ENCODE measurements at places on chromosomes 2 and 18.

- no peak for DNase-seq
Measured at GRCh38 chr2:36469710-36470109, 114.1 kb downstream of the CRIM1 start.

- DNase-seq, result no peak
Measured at GRCh38 chr18:24209558-24209957, 70.7 kb downstream of the CABYR start.

GRCh38 chr2:144020047-144020446 lies 499.9 kb downstream of the ZEB2 start:
- no peak for DNase-seq

DNA sequence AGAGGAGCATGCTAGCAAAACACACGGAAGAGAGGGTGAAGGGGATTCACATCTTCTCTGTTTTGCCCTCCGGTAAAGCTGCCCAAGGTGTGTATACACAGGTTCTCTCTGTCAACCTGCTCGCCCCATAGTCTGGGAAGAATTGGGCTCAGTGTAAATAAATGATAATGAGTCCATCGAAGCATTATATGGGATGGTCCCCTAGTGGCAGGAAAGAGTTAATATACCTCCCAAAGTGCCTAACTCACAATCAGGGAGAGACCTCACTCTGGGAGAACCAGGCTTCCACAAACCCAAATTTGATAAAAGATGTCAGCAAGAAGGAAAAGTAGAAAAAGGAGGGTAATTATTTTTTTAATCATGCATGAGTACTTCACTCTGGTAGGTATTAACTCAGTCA lies 262.2 kb upstream of the ZNF521 start:
- no peak for DNase-seq

DNA sequence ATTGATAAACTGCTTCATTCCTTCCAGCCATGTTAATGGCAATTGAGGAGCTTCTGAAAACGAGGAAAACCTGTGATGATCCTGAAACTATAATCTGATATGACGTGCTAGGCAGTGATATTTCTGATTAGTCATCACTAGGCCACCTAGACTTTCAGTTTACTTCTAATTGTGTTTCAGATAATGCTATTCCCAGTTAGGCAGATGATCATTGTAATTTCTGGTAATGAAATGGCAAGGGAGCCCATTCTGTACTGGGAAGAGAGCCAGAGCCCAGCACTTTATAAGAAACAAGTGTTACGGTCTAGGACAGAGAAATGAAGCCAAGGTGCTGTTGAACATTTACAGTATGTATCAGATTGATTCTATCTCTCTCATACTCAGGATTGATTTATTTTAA lies 106.2 kb downstream of the CPO start:
- no peak for DNase-seq

GRCh38 chr18:13700153-13700552 lies 26.2 kb downstream of the FAM210A start:
- DNase-seq, result no peak

GRCh38 chr2:75064691-75065396 lies 106.4 kb downstream of the POLE4 start:
- peak; percentile 66 for DNase-seq

DNA sequence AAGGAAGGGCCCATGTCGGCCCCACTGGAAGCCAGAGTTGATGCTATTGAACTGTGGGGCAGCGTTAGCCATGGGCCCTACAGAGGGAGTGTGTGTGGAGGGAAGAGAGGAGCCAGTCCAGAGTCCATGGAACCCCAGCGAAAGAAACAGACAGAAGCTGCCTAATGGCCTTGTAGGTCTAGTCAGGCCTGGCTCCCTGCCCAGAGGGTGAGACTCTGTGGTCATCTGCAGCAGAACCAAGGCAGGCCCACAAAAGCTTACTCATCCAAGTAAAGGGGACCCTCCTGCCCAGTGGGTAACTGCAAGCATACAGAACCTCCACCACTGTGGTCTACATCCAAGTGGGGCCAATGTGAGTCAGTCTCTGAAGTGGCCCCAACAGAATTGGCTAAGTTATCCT lies 439.8 kb downstream of the TGIF1 start:
- DNase-seq, result no peak

- DNase-seq, result no peak
Measured at GRCh38 chr18:75338631-75339030, 88.9 kb downstream of the SMIM21 start.

- DNase-seq, result no peak
Measured at GRCh38 chr18:5107988-5108387, 89.1 kb downstream of the AKAIN1 start.

DNA sequence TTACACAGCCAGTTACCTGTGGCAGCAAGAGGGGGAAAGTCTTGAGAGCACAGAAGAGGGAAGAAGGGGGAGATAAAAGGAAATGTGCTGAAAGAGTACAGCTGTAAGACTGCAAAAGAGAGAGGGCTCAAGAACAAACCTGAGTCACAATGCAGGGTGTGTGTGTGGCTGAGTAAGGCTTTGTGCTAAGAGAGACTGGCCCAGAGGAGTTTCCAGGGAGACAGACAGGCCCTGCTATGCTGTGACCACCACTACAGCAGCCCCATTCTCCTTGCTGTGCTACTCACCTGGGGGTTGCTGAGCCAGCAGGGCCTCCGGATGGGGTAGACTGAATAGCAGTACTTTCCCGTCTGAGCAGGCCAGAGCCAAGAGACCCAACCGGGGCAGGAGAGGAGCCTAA lies 12.4 kb upstream of the MPV17 start:
- DNase-seq, result no peak

- no peak for DNase-seq
Measured at GRCh38 chr2:201715459-201715858, 17.0 kb upstream of the MPP4 start.

- DNase-seq, result no peak
Measured at GRCh38 chr2:118856978-118857676, 9.7 kb upstream of the EN1 start.

GRCh38 chr2:61978522-61978921 lies 73.0 kb downstream of the COMMD1 start:
- no peak for DNase-seq

- no peak for DNase-seq
Measured at GRCh38 chr2:138550670-138551287, 49.2 kb downstream of the SPOPL start.

All from activated T-cell treated with anti-CD3 and anti-CD28 coated beads, Interleukin-2, amount 50 U/mL, for 24 hours (primary cell).